Stimulated activated CD8-positive, alpha-beta memory T cell treated with anti-CD3 and anti-CD28 coated beads, Interleukin-15, amount 100 ng/mL, for 4 hours (primary cell): ENCODE measurements at places on chromosomes 1 and 21.

- DNase-seq, result no peak
These were observed 48.3 kb upstream of the C1orf174 start for GRCh38 chr1:3948344-3948743.

- DNase-seq, result no peak
These were observed 30.6 kb downstream of the CDKN2C start for GRCh38 chr1:51000651-51001050.

GRCh38 chr1:45979074-45979777 is 153.2 kb downstream of the PIK3R3 start:
- no peak for DNase-seq

GRCh38 chr1:116261227-116261626 is 111.8 kb upstream of the ATP1A1 start:
- DNase-seq, result no peak

DNA sequence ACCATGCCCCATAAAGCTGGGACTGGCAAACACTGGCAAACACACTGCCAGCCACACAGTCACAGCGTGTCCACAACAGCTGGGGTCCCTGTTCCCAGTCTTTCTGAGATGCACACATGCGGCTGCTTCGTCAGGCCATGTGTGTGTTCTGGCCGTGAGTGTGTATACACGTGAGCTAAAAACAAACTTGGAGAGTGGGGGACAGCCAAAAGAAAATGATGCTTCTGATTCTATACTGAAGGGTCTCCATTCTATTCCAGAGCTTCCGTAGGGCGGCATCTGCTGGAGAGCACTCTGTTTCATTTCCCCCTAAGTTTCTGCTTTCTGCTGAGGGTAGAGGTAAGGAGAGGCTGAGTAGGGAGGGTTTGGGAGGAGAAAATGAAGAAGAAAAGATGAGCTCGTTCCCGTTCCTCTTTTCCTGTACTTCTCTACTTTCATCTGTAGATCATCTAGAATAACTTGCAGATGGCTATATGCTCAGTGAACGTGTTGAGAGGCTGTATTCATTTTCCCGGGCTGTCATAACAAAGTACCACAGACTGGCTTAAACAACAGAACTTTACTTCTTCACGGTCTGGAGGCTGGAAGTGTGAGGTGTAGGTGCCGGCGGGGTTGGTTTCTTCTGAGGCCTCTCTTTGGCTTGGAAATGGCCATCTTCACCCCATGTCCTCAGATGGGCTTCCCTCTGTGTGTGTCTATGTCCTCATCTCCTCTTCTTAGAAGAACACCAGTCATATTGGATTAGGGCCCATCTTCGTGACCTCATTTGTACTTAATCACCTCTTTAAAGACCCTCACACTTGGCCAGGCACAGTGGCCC is 151.6 kb downstream of the TOMM20 start:
- no peak for DNase-seq

- DNase-seq, result no peak
These were observed 227 bp downstream of the NBL1 start for GRCh38 chr1:19644395-19644680.

DNA sequence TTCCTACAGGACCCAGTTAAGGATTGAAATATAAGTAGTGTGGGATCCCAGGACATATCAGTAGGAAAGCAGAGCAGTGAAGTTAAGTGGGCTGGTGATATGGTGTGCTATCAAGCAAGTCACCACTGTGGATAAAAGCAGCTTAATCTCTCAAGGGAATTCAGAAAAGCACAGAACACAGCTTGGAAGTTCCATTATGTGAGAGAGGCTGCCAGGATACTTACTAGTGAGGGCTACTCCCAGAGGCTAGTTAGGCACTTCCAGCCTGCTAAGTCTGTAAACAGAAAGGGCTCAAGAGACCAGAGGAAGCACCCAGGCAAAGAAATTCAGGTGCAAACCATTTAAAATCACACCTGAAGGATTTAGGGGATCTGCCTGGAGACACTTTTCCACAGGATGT is 18.8 kb upstream of the GRIK1 start:
- no peak for DNase-seq

DNA sequence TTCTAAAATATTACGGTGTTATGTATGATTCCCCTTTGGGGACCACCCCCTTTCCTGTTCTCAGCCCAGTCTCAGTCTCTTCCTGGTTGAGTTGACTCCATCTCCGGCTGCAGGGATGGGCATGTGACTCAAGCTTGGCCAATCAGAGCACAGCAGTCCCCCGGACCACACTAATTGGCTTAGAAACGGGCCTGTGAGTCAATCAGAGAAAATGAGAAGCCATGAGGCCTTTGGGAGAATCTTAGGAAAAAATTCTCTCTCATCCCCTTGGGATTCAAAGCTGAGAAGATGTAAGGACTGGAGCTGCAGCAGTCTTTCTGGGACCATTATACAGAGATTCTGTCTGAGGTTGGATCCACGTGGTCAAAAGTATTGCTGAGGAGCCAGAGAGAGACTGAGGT is 10.7 kb upstream of the FHAD1 start:
- no peak for DNase-seq

DNA sequence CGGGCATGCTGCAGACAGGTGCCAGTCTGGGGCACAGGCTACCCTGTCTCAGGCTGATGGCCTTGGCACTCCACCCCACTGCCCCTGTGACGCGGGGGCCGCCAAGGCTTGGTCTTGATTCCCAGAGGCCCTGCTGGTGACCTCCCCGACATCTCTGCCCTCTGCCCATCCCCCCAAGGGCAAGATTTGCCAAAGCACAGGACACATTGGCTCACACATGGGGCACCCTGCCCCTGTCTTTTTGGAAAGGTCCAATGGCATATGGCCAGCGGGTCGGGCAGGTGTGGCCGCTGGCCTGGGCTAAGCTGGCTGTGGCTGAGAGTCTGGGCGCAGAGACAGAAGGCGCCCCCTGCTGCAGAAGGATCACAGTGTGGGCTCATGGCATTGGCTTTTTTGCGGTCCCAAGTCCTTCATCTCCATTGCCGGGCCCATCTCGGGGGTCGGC is 4.6 kb downstream of the MIB2 start:
- no peak for DNase-seq

- no peak for DNase-seq
These were observed 27.3 kb downstream of the F11R start for GRCh38 chr1:160993544-160994193.

DNA sequence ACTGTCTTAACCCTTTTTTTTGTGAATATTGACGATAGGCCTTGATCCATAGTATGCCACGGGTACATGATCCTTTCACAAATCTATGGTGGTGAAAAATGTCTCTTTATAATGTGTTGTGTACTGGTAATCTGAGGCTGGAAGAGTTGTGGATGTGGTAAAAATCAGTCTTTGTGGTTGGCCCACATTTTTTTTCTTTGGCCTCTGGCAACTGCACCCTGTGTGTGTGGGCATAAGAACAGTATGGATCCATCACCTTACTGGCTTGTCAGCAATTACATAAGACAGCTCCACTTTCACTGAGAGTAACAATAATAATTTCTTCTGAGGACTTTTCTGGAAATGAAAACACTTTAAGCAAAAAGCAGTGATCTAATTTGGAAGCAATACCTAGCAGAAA is 101.6 kb downstream of the GABPA start:
- no peak for DNase-seq

- no peak for DNase-seq
These were observed 25.2 kb downstream of the PROK1 start for GRCh38 chr1:110476028-110476765.

GRCh38 chr1:181112071-181112929 is 23.8 kb downstream of the IER5 start:
- DNase-seq, result no peak

DNA sequence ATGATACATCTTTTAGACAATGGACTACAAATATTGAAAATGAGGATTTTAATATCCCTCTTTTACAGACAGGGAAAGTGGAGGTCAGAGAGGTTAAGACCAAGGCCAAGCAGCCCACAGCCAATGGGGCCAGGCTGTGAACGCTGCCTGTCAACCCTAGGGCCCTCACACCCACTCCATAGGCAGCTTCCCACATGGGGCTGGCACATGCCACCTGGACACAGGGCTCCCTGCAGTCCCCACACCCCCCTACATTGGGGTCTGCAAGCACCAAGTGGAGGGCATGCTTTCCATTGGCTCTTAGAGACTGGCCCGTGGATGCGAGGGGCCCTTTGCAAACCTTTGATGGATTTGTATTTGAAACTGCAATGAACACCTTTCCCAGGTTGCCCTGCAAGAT is 348.5 kb upstream of the VAMP3 start:
- DNase-seq, result no peak

- no peak for DNase-seq
These were observed 7.5 kb downstream of the RIPK4 start for GRCh38 chr21:41759214-41759840.

GRCh38 chr1:2224170-2224584 is 3.9 kb upstream of the SKI start:
- DNase-seq, result no peak

GRCh38 chr1:153805042-153805745 is 30.0 kb downstream of the SLC27A3 start:
- peak; percentile 44 for DNase-seq

DNA sequence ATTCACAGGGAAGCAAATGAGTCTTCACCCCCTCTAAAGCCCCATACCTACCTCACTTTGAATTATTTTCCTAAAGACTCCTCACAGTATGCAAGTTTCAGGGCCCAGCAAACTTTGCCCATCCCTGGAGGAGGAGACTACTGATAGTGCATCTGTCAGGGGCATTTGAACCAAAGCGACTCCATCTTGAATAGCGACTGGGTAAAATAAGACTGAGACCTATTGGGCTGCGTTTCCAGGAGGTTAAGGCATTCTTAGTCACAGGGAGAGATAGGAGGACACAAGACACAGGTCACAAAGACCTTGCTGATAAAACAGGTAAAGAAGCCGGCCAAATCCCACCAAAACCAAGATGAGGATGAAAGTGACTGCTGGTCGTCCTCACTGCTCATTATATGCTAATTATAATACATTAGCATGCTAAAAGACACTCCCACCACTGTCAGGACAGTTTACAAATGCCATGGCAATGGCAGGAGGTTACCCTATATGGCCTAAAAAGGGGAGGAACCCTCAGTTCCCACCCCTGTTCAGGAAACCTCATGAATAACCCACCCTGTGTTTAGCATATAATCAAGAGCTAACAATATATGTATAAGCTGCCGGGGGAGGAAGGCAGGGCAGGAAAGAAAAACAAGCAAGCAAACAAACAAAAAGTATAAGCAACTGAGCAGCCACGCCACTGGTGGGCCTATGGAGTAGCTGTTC is 3.3 kb upstream of the PKNOX1 start:
- no peak for DNase-seq

DNA sequence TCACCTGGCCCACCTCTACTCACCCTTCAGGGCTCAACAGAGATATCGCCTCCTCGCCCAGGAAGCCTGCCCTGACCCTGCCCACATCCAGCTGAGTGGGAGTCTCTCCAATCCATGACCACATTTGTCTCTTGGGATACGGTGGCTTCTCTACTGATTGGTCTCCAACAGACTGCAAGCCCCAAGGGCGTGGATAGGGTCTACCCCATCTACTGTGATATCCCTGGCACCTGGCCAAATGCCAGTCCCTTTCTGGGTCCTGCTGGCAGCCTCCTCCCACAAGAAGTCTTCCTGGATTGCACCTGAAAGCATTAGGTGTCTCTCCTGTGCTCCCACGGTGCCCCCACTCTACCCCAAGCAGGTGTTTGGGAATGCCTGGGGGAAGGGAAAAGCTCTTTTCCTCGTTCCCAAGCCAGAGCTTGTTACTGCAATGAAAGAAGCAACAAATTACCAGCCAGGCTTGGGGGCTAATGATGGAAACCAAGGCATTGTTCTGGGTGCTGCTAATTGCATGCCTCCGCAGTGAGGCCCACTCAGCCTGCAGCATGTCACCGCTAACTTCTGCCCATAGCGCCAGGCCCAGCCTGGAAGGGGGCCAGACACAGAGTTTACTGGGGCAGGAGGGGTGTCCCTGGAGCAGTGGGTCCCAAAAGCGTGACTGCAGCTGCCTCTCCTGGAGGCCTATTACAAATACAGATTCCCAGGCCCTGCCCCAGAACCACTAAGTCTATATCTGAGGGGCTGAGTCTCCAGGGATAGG is 90.7 kb upstream of the IFFO2 start:
- DNase-seq, result no peak

- DNase-seq, result no peak
These were observed 638 bp upstream of the TUFT1 start for GRCh38 chr1:151539321-151540020.

- DNase-seq, result no peak
These were observed 53.1 kb downstream of the PHC2 start for GRCh38 chr1:33377756-33378155.

DNA sequence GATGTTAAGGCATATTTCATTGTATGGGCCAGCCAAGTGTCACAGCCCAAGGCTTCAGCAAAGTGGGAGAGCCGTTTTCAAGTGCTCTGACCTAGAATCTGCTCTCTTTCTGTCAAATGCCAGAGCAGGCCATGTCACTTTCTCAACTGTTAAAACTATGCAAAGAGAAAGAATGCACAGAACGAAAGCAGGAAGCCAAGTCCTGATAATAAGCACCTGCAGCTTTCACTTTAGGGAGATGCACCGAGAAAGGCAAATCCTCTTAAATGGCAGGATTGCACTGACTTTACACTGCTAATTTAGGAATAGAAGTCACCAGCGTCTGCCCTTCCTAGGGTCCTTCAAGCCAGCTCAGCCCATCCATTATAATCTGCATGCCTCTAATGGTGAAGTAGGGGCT is 49.2 kb upstream of the NTPCR start:
- DNase-seq, result no peak

GRCh38 chr1:200989337-200989736 is 34.2 kb downstream of the KIF21B start:
- DNase-seq, result no peak

DNA sequence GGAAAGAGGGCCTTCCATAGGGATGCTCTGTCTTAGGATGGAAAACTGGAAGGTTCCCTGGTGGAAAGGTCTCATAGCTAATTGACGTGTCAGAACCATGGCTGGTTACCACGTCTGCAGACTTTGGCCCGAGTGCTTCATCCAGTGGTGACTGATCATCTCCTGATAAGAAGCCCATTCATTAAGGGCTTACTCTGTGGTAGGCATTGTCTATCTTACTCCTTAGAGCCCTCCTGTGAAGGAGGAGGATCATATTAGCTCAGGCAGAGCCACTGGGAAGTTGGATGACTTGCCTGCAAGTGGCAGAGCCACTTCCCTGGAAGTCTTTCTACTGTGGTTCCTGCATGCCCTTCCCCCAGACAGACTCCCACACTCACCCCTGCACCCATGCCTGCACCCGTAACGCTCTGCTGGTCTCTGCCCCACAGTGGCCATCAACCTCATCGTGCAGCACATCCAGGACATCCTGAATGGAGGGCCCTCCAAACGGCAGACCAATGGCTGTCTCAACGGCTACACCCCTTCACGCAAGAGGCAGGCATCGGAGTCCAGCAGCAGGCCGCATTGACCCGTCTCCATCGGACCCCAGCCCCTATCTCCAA is 79.9 kb downstream of the UCK2 start:
- DNase-seq, result no peak

DNA sequence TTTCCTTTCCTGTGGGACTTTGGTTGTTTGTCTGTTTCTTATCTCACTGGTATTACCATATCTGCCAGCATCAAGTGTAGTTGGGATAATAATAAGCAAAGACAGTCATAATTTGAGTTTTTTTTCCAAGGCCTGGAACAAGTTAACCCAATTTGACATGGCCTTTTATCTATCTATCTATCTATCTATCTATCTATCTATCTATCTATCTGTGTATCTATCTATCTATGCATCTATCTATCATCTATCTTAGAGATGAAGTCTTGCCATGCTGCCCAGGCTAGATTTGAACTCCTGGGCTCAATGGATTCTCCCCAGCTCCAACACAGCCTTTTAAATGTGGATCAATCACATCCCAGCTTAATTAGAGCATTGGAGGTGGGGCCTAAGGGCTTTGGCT is 174.1 kb upstream of the CSF3R start:
- no peak for DNase-seq
